ENCODE measurements at places on chromosomes 11 and 22. TPM values are rescaled to one million over a fixed set of nuclear protein-coding genes. Genes with fewer than 3 reads are reported as not detected.

The C11orf86 gene
- total RNA-seq: not detected

The C2CD3 gene
- total RNA-seq: 4.8 TPM

The ZP1 gene
- not detected for total RNA-seq

The MS4A5 gene
- total RNA-seq: not detected

The TMPRSS13 gene
- total RNA-seq: not detected

The FGF4 gene
- not detected for total RNA-seq

The MS4A14 gene
- 0.98 TPM for total RNA-seq

The UBE2L6 gene
- total RNA-seq: 36.6 TPM

The OR51B5 gene
- 0.42 TPM for total RNA-seq

The MRGPRX1 gene
- total RNA-seq: not detected

- no peak for DNase-seq
Observed at GRCh38 chr11:109223451-109223850, 198.5 kb upstream of the C11orf87 start.

GRCh38 chr11:113689768-113690618 is 16.1 kb downstream of the TMPRSS5 start:
- no peak for DNase-seq

GRCh38 chr22:48101704-48102103 is 1339.3 kb downstream of the TBC1D22A start:
- DNase-seq: peak; percentile 23

DNA sequence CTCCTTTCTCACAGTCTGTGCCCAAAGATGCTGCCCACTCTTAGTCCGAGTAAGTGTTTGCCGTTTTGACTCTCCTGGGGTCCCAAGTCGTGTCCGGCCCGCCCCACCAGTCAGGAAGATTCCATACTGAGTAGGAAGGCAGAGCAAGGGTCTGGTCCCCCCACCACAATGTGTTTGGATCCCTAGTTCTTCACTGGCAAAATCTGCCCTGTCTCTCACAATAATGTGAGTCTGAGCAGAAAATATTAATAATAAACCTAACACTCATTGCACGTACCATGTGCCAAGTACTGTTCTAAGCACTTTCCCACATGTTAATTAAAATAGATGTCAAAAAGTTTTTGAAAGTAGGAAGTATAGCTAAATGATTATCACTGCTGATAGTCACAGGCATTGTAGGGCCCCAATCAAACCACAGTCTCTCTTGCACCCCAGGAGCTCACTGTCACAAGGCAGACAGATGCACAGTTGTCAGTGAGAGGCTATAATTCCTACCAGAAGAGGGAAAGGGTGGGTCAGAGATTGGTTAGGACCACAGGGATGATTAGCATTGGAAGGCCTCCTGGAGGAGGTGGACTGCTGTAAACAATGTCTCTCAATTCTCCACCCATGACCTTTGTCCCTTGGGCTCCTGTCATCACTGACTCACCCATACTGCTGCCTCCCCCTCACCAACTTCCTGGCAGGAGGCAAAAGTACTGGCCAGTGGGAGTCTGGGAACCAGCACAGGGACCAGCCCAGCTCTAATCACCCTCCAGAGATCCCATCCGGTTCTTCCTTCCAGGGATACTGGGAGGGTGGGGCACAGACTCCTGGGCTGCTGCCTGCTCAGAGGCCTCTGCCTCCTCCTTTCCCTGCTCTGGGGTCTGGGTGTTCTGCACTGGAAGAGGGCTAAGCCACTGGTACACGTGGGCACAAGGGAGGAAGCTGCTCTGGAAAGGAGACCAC is 1.0 kb upstream of the POLD4 start:
- peak; percentile 80 for DNase-seq

DNA sequence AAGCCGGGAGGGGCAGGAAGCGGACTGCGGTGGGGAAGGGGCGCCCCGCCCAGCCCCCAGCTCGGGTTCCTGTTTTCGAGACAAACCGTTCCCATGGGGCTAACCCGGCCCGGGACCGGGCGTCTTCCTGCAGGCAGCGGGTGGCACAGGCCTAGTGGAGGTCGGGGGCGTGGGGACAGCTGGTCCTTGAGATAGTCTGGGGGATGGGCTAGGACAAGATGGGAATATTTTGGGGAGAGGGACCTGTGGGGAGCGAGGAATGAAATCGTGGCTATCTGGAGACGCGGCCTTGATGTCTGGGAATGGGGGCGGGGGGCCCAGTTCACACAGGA is 1.2 kb upstream of the RASGRP2 start:
- DNase-seq: peak; percentile 89

- no peak for DNase-seq
Observed at GRCh38 chr11:106238704-106239360, 161.4 kb downstream of the AASDHPPT start.

DNA sequence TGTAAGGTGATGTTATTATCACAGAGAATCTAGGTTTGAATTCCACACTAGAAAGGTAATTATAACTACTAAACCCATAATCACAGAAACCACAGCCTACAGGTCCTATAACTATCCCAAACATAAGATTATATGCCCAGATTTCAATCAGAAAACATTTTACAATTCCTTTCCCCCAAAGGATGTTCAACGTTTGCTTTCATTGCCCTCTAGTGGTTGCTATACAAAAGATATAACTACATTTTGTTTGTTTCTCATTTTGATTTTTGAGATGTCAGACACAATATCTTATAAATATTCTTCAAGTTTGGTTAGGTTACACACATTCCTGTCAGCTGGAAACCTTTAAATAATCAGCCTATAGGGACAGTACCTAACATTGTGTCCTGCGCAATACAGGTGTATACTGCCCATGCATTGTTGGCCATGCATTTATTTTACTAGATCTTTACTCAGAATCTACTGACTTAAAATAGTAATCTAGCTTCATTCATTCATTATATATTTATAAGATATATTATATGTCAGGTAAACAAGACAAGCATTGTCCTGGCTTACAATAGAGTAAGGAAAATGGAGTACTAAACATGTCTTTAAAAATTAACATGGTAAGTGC is 530.5 kb upstream of the CCDC90B start:
- DNase-seq: no peak

GRCh38 chr11:129998107-129998506 is 4.5 kb downstream of the PRDM10 start:
- no peak for DNase-seq

- DNase-seq: no peak
Observed at GRCh38 chr11:119222308-119222707, 16.2 kb downstream of the CBL start.

- DNase-seq: no peak
Observed at GRCh38 chr22:31605851-31606585, 56.0 kb downstream of the PISD start.

DNA sequence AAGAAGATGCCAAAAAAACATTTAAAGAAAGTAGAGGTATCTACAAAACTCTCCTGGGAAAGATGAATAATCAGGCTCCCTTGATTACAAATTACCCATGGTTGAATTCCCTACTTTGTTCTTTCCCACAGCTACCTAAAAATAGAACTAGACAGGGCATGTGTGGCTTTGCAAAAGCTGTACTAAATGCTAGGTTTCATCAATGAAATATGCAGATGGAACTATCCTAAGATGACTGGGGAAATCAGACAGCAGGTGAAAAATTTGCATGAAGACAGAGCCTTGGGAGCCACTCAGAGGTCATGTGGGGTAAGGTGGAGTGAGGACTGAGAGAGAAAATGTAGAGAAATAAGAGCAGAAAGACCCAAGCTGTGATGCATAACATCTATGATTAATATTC is 14.7 kb downstream of the LAYN start:
- DNase-seq: no peak

DNA sequence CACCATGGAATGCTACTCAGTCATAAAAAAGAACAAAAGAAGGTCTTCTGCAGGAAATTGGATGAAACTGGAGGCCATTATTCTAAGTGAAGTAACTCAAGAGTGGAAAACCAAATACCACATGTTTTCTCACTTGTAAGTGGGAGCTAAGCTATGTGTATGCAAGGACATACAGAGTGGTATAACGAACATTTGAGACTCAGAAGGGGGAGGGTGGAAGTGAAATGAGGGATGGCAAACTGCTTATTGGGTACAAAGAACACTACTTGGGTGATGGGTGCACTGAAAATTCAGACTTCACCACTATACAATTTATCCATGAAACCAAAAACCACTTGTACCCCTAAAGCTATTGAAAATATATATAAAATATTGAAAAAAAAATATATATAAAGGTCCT is 13.4 kb upstream of the CAT start:
- no peak for DNase-seq

DNA sequence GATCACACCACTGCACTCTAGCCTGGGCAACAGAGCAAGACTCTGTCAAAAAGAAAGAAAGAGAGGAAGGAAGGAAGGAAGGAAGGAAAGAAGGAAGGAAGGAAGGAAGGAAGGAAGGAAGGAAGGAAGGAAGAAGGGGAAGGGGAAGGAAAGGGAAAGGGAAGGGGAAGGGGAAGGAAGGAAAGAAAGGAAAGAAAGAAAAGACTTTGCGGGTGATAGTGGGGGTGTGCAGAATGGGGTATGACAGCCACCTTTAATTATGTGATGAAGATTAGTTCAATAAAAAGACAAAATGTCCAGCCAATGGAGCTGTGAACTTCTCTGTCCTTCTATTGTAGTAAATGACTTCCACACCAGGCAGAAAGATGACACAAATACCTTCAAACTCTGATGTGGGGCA is 8.7 kb upstream of the APLP2 start:
- no peak for DNase-seq

- no peak for DNase-seq
Observed at GRCh38 chr22:35400501-35400790, 506 bp downstream of the MCM5 start.

- DNase-seq: peak; percentile 52
Observed at GRCh38 chr11:3626250-3626960, 15.4 kb downstream of the ART5 start.

GRCh38 chr11:27040302-27041115 is at the start of gene BBOX1:
TSS of gene BBOX1 (plus strand) at chr11:27040815. CDS start at chr11:27055431, 14,616 bp downstream.
- no peak for DNase-seq

GRCh38 chr22:27110665-27111451 is 453.5 kb downstream of the MIAT start:
- no peak for DNase-seq

DNA sequence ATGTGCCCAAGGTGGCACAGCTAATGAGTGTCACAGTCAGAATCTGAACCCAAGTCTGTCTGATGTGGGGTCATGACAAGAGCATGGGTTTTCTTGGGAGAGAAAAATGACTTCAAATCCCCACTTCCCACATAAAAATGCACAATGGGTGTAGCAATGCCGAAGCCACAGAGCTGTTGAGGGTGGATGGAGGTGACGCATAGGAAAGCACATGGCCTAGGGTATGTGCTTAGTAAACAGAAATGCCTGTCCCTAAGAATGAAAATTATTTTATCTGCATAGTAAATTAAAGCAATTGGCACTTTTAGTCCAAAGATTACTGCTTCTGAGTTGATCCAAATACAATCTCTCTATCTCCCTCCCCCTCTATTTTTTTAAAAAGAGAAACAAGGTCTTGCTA is 10.9 kb downstream of the MICAL3 start:
- DNase-seq: no peak

DNA sequence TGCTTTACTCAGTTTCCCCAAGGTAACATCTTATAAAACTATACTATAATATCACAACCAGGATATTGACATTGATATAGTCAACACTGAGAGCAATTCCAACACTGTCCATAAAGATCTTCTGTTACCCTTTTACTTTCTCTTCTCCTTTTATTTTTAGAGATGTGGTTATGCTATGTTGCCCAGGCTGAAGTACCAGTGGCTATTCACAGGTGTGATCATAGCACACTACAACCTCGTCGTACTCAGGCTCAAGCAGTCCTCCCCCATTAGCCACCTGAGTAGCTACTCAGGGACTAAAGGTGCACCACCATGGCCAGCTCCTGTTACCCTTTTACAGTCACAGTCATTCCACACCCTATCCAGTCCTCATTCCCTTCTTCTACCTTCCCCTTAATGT is 119.7 kb downstream of the CWF19L2 start:
- DNase-seq: no peak

DNA sequence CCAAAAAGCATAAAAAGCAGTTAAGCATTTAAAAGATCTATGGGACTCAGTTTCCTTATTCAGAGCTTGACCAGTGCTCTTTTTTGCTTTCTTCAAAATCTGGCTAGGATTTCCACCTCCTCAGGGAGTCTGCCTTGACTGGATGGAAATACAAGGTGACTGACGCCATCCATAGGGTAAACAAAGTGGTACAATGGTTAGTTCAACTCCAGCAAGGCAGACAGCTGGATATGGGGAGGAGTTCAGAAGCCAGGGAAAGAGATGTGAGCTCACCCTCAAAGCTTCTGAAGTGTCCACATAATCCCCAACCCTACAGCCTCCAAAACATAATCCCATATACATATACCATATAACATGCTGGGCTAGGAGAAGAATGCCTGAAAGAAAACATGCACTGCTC is 52.0 kb downstream of the KIRREL3 start:
- DNase-seq: no peak

DNA sequence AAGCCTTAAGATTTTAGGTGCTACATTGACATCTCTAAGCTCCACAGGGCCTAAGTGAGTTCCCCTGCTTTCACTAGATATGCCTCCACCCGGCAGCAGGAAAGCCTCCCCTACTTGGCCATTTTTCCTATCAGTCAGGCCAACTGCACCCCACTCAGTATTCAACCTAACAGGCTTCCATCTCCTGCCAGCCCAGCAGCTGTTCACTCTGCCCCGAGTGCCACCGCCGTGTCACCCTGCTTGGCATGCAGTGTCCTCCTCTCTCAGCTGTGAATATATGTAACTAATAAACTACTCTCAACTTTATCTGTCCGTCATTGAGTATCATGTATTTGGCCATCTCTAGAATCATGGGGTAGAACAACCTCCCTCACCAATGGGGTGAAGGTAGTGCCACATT is 9.0 kb upstream of the OR6M1 start:
- no peak for DNase-seq

DNA sequence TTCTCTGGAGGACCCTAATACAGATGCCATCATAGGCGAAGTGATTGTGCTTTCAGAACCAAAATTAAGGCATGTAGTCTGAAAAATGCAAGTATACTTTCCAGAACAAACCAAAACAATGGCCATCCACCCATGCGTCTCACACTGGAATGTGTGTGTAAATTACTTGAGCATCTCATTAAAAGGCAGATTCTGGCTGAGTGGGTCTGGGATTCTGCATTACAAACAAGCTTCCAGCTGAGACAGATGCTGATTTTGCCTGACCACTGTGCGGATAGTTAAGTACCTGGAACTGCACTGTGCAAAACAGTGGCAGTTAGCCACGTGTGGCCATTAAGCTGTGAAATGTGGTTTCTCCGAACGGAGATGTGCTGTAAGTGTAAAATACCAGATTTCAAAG is 26.2 kb downstream of the RRP7A start:
- DNase-seq: no peak

GRCh38 chr11:35791088-35791958 is 128.7 kb downstream of the TRIM44 start:
- no peak for DNase-seq

- DNase-seq: no peak
Observed at GRCh38 chr22:23271597-23271908, 91.2 kb downstream of the BCR start.

DNA sequence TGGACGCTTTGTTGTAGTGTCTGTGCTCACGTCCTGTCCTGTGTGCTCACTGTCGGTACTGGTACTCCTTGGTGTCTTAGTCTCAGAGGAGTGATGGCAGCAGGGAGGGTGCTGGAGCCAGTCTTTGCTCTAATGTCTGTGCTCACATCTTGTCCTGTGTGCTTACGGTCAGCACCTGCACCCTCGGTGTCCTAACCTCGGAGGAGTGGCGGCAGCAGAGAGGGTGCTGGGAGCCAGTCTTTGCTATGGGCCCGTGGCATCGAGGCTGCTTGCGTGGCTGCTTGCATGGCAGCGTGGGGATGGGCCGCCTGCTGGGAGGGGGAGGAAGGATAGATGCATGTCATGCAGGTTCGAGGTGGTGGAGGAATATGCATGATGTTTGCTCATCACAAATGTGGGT is 12.7 kb downstream of the IGHMBP2 start:
- DNase-seq: no peak

GRCh38 chr11:26086028-26086427 is 245.9 kb upstream of the ANO3 start:
- DNase-seq: no peak

All from right lobe of liver (tissue), 6 donors.